Right forelimb (tissue), 1 donor: ENCODE measurements at places on chromosomes 2 and 18.
A peak's percentile ranks its signal among the peaks of the same experiment; 100 is the strongest.

GRCh38 chr2:38092196-38092902, 16.4 kb upstream of the CYP1B1 start:
- DNase-seq = no peak

DNA sequence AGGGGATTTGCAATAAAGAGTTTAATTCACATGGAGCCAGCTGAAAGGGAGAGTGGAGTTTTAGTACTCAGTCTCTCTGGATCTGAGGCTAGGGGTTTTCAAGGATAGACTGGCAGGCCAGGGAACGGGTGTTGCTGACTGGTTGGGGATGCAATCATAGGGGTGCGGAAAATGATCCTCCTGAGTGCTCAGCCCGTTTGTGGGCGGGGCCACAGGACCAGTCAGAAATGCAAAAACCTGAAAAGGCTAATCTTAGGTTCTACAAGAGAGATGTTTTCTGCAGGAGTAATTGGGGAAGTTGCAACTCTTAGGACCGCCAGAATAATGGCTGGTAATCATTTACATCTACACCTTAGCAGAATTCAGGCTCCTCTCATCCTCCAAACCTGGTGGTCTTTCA, 2.5 kb downstream of the NFU1 start:
- no peak for DNase-seq

GRCh38 chr2:208265801-208266552, at the start of gene PIKFYVE:
PIKFYVE (plus strand) TSS chr2:208266255; CDS start chr2:208271520, 5,265 bp downstream.
- DNase-seq = peak; percentile 96

- no peak for DNase-seq
Observed at GRCh38 chr2:109637749-109638570, 23.8 kb downstream of the SOWAHC start.

DNA sequence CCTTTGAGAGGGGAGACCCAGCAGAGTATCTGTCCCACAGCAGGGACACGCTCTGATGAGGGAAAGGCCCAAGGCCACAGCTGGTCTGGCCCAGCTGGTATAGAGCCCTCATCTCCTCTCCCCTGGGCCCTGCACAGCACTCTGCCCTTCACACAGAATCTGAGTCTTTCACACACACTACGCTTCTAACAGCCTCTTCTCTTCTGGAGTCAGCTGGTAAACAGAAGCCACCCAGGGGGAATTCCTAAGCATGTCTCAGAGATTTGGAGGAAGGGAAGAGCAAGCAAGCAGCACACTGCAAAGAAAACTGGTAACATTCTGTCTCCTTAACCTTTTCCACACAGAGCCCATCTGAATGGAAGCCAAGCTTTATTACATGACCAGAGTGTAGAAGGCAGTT, 121.1 kb upstream of the ACAA2 start:
- DNase-seq = peak; percentile 21
